NCI-H1105 treated with DMSO at 0.1 percent for 48 hours (cell line): ENCODE measurements at places on chromosomes 4 and X.

DNA sequence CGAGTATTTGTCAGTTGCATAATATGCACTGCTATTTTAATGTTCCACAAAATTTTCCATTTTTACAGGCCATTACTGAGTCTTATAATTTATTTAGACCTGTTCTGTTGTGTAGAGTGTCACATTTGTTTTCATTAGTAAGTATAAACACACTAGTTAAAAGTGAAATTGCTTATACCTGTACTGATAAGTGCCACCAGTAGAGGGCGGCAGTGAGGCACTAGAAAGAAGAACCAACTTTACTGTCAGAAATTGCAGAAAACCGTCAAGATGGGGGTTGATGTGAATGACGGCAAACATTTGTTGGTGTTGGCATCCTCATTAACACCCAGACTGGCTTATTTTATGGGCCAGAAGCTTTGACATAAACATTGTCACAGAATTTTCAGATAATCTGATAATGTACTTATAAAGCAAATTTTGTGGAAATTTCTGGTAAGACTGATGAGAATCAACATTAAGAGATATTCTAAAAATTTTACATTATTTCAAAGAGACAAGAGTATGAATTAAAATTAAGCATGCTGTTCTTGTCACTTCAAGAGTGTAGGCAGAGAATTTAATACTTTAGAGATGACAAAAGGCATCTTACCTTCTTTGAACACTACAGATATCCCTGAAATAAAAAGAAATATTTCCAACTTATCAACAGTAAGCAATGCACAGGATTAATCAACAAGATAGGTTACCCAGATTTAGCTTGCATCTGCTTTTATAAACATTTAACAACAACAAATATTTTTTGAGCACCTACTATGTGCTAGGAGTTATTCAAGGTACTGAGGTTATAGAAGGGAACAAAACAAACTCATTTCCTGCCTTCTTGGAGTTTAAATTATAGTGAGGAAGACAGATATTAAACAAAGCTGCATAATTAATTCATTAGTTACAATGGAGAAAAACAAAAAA lies 24.9 kb downstream of the ALPK1 start:
- peak; percentile 32 for DNase-seq

- DNase-seq, result no peak
These were observed 145.7 kb downstream of the VSIG4 start for GRCh38 chrX:65894133-65894532.

DNA sequence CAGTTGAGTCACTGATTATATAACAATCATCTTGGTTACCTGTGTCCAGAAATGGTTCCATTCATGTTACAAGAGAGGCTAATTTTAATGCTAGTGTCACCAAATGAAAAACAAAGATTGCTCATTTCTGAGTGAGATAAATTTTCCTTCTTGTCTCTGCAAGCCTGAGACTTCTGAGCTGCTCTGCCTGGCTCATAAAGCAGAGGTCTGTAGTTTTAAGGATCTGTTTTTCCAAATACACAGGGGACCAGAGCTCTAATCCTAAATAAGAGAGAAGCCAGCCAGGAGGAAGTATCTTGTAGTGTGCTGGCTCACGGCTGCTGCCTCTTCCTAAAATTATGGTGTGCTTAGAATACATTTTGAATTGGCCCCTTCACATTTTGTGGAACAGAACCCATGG lies 42.6 kb downstream of the CLDN34 start:
- no peak for DNase-seq

DNA sequence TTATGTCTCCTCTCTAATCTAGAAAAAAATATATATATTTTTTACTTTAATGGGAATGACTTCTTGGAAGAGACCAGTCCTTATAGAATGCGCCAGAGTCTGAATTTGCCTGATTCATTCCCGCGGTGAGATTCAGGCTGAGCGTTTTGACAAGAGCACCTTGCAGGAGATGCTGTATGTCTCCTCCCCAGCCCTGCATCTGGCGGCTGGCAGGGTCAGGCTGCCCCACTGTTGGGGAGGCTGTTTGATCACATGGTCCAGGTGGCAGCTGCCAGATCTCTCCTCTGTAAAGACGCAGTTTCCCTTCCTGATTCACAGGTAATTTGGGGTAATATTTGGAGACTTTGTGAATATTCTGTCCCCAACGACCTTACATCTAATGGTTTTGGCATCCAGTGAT lies 9.7 kb downstream of the PDZD4 start:
- DNase-seq, result peak; percentile 52

- no peak for DNase-seq
These were observed 36.6 kb downstream of the IGFBP7 start for GRCh38 chr4:57073559-57073958.

DNA sequence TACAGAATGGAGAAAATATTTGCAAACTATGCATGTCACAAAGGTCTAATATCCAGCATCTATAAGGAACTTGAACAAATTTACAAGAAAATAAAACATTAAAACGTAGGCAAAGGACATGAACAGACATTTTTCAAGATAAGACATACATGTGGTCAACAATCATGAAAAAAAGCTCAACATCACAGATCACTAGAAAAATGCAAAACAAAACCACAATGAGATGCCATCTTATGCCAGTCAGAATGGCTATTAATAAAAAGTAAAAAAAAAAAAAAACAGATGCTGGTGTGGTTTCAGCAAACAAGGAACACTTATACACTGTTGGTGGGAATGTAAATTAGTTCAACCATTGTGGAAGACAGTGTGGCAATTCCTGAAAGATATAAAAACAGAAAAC lies 75.8 kb upstream of the IL13RA2 start:
- DNase-seq, result no peak

DNA sequence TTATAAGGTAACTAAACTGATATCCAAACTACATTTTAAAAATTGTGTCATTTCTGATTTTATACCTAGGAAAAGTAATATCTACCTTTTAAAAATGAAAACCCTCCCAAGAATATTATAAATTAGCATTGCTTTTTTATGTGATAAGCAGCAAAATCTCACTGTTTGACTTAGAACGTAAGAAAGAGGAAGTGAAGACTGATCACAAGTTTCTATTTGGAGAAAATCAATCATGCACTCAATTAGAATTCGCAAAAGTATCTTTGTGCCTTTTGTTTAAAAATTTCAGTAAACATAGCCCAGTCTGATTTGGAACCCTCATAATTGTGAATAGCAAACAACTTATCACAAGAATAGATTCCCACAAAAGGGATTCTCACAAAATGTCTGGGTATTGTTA lies 142.7 kb downstream of the TENM3 start:
- DNase-seq, result no peak

GRCh38 chrX:78658845-78659744 lies at the start of gene RTL3:
Gene RTL3, minus strand, starts transcription at chrX:78659328. Its CDS starts 908 bp downstream, at chrX:78658420.
- no peak for DNase-seq

GRCh38 chr4:139465922-139466321 lies 12.0 kb downstream of the RAB33B start:
- DNase-seq, result no peak

GRCh38 chr4:84814094-84814750 lies 152.3 kb downstream of the WDFY3 start:
- DNase-seq, result no peak

DNA sequence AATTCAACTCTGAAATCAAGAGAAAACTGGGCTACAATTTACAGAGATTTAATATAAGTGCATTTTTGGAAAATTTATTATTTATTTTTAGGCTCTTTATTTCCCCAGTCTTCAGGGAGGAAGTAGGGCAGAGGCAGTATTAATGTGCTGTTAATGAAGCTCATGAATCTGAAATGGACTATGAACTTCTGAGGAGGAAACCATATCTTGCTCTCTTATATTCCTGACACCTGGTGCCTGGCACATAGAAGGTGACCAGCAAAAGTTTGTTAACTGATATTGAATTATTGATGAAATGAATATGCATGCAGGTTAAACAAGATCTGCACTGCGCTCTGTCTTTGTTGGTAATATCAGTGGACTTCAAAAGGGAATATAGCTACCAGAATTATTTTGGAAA lies 55.1 kb downstream of the UGT8 start:
- no peak for DNase-seq

DNA sequence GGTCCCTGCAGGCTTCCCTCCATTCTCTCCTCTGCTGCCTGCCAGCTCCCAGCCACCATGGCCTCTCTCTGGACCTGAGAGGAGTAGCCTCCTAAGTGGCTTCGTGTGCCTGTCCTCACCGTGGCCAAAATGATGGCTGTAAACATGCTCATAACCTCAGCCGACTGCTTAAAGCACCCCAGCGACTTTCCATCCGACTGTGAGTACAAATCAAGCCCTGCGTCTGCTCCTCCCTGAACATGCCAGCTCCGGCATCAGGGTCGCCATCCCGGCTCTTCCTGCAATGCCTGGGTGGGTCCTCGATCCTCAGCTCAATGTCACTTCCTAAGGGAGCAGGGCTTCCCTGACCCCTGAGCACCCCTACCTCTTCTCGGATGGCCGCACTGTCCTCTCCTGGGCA lies 3.3 kb upstream of the SORCS2 start:
- no peak for DNase-seq

DNA sequence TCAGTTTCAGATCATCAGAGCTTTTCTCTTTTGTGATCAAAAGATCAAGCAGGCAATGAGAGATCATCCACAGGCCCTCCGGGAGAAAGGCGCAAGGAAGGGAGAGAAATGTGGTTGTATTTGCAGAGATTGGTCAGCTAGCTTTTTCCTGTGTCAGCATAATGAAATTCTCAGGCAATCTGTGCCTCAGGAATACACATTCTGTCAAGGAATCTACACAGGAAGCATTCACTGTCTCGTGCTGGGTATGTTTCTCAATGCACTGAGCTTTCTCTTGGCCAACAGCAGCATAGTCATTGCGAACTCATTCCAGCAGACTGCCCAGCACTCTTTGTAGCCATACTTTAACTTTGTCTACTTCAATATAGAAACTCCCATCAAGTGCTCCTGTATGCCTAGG lies 413.7 kb downstream of the PPP3CA start:
- DNase-seq, result no peak

- peak; percentile 11 for DNase-seq
These were observed 332.7 kb downstream of the MID1IP1 start for GRCh38 chrX:39133971-39134370.

- DNase-seq, result no peak
These were observed 1.7 kb upstream of the PRRG1 start for GRCh38 chrX:37347420-37347819.

DNA sequence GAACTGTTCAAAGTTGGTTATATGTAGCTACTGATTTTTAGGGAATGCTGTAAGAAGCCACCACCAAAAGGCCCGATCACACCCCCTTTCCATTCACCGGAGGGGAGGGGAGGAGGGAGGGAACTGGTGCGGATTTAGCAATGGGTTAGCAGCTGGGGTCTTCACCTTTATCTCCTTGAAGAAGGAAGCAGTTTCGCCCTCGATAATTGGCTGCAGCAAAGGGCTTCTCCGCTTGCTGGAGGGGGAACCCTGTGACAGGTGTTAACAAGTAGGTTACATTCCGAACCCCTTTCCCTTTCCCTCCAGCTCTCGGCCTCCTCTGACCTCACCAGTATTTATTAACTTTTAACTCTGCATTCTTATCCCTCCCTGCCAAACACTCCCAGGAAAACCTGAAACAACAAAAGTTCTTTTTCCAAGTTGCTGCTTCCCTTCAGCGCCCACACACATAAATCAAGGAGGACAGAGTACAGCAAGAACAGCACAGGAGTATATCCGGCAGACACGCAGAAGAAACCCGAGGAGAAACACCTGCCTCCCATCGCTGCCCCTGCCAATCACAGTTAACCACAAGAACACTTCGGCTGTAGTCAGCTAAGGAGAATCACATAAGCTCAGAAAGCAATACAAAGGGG lies 39.8 kb upstream of the NAP1L5 start:
- peak; percentile 44 for DNase-seq

DNA sequence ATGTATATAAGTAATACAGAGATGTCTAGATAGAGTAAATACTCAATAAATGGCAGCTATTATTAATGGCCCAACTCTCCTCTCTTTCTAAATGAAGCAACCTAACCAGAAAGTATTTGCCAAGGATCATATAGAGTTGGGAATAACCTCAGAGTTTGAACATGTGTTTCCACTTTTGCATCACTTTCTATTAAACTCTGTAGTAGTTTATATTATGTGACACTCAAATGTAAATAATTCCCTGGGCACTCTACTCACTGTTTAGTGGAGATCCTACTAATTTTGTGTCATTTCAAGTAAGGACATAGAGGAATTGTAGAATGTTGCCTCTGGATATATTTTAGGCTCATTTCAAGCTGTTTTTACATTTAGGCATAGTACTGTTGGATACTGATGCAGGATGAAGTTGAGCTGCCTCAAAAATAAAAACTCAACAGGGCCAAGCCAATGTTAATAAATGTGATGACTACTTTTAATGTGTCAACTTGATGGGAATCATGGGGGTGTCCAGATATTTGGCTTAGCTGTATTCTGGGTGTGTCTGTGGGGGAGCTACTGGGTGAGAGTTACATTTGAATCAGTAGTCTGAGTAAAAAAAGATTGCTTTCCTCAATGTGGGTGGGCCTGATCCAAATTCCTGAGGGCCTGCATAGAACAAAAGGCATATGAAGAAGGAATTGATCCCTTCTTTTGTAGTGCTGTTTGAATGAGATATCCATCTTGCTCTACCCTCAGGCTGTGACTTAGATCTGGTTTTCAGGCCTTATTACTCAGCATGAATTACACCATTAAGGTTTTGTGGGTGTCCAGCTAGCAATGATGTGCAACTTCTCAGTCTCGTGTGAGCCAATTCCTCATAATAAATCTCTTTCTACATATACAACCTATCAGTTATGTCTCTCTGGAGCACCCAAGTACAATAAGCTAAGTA lies 1368.2 kb downstream of the STIM2 start:
- no peak for DNase-seq

- no peak for DNase-seq
These were observed 86.7 kb upstream of the WDR44 start for GRCh38 chrX:118259213-118259612.

DNA sequence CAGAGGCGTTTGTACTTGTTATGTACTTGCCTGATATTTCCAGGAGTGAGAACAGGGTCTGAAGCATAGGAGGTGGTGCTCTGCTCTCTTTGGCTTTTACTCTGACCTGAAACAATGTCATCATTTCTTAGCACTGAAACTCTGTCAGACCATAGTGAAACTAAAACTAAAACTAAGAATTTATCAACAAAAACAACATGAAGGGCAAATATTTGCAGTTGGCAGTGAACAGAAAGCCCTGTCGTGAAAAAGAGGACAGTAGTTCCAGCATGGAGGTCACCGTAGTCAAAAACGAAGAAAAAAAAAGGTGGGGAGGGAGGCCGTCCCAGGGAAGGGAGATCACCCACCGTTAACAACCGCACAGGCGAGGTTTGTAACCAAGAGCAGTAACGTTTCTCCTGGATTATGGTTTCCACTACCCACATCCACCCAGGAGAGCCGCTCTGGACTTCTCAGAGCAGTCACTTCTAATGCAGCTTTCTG lies 97.5 kb downstream of the ANK2 start:
- no peak for DNase-seq

GRCh38 chr4:143270256-143270838 lies 66.3 kb upstream of the GAB1 start:
- DNase-seq, result no peak

DNA sequence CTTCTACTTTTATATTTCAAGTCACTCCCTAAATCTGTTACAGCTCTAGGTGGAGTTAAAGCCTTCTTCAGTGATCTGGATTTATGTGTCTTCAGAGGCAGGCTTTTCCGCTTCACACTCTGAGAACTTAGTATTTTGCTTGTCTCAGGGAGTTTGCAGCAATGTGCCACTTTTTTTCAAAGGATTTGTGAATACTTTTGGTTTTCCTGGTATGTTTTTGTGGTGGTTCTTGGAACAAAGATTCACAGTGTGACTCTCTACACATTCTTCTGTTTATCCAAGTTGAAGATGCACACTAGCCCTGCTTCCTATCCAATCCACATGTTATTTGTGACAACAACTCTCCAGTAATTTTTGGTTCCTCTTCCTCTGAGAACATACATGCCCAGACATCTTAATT lies 1253.7 kb downstream of the TECRL start:
- no peak for DNase-seq
